ENCODE measurements at places on chromosomes 1 and 21.

DNA sequence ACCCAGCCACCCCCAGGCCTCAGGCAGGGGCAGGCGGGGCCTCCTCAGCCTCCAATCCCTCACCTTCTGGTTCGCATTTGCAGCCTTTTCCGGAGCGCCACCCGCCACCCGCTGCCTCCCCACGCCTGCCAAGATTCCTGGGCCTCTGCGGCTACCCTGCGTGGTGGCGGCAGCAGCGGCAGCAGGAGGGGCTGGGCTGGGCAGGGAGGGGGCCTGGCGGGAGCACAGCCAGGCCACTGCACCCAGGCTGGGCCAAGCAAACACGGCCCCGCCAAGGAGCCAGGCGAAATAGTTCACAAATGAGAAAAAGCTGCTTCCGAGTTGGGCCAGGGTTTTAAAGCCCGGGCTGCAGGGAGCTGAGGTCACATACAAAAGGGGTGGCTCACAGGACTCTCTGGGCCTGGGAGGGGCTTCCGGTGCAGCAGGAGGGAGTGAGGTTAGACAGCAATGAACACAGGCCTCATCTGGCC is 9.8 kb downstream of the COL8A2 start:
- no peak for DNase-seq

DNA sequence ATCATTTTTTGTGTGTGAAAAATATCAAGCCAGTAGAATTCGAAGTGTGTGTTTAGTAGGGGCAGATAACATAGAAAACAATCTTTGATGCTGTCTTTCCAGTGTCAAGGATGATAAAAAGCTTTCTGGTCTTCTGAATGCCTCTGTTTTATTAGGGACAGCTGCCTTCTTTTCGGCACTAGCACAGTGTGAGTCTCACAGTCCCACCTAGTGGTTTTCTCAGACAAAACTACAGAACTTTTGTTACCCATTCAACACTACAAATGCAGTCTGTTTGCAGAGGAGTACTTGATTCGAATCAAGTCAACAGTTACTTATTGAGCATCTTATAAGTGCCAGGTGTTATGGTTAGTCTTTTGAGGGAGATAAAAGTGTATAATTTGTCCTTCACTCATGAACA is 30.6 kb upstream of the MCOLN3 start:
- no peak for DNase-seq

- DNase-seq: no peak
Measured at GRCh38 chr21:44740742-44741141, 29.4 kb upstream of the TSPEAR start.

DNA sequence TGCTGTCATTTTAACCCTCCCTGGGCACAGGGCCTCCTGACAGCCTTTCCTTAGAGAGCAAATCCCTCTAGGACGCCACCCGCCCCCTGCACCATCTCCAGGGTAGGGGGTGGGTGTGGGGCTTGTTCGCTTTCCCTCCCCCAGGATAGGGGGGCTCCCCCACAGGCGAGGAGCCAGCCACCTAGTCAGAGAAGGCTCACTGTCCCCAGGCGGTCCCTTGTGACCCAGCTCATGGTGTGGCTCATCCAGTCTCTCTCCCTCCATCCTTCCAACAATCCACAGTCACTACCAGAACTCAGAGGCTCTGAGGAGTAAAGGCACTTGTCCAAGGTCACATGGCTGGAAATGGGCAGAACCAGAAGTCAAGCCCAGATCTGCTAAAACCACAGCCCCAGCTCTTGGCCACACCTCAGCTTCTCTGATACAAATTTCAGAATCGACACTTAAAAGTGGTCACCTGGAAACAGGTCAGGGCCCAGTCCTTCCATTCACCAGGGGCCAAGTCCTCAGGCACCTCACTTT is 89.8 kb downstream of the MRPL37 start:
- DNase-seq: no peak

GRCh38 chr1:235854347-235854746 is 12.4 kb downstream of the LYST start:
- DNase-seq: no peak

GRCh38 chr1:65423884-65424572 is 3.6 kb downstream of the LEPR start:
- DNase-seq: no peak

GRCh38 chr1:21814241-21814918 is 2.3 kb downstream of the LDLRAD2 start:
- no peak for DNase-seq
